ENCODE measurements at places on chromosomes 6 and 20.

DNA sequence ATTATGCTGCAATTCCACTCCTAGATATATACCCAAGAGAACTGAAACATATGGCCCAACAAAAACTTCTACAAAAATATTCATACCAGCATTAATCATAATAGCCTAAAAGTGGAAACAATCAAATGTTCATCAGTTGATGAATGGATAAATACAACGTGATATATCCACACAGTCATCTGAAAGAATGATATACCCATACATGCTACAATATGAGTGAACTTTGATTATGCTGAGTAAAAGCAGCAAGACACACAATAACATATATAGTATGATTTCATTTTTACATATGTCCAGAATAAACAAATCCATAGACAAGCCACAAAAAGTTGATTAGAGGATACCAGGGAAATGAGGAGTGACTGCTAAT is 30.7 kb downstream of the CDK19 start:
- DNase-seq: no peak

DNA sequence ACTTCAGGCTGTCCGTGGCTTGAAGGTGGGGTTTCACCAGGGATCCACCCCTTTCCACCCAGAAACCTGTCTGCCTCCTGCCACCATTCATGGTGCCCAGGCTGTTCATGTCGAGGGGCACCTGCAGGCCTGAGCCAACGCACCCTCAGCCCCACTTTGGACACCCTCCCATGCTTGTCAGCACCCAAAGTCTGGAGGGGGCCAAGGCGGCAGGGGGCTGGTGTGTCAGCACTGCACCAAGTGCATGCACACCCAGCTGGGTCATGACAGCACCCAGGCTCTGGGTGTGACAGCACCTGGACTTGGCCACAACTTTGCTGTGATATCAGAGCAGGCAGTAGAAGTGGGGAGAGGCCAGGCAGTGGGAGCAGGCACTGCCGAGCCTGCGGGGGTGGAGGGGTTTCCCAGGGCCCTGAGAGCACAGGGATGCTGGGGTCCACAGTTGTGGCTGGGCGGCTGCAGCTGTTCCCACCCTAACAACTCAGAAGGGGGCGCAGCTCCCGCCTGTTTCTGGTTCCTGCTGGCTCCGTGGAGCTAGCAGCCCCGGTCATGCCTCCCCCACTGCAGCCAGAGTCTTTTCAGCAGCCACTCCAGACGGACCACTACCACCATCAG is 33.3 kb upstream of the GRM4 start:
- no peak for DNase-seq

DNA sequence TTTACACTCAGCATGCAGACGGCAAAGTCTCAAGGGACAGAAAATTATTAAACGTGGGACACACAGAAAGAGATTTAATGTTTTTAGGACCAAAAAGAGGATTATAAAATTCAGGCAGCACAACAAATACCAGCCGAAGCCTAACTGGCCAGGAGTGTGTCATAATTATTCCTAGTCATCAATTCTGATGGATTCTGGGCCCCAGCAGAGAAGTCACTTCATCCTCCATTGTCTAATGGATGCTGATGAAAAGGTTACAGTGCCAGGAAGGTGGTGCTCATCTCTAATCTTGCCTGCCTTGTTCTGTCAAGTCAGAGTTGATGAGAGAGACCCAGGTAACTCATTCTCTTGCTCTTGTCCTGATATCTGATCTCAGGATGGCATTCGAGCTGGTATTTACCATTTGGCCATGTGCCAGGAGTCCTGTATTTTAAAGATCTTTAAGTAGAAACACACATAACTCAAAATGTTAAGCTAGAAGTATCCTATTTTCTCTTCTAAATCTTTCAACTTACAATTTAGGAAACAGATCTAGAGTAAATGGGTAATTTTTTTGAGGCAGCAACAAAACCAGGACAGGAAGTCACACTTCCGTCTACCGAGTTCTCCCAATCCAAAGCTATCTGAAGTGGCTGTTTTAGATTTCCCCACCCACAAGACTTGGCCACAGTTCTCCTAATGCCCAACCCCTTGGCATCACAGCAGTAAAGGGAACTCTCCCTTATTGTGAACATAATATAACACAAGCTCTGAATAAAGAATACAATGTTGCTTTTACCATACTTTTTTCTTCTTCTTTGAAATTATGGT is 50.0 kb downstream of the ADAT2 start:
- no peak for DNase-seq

DNA sequence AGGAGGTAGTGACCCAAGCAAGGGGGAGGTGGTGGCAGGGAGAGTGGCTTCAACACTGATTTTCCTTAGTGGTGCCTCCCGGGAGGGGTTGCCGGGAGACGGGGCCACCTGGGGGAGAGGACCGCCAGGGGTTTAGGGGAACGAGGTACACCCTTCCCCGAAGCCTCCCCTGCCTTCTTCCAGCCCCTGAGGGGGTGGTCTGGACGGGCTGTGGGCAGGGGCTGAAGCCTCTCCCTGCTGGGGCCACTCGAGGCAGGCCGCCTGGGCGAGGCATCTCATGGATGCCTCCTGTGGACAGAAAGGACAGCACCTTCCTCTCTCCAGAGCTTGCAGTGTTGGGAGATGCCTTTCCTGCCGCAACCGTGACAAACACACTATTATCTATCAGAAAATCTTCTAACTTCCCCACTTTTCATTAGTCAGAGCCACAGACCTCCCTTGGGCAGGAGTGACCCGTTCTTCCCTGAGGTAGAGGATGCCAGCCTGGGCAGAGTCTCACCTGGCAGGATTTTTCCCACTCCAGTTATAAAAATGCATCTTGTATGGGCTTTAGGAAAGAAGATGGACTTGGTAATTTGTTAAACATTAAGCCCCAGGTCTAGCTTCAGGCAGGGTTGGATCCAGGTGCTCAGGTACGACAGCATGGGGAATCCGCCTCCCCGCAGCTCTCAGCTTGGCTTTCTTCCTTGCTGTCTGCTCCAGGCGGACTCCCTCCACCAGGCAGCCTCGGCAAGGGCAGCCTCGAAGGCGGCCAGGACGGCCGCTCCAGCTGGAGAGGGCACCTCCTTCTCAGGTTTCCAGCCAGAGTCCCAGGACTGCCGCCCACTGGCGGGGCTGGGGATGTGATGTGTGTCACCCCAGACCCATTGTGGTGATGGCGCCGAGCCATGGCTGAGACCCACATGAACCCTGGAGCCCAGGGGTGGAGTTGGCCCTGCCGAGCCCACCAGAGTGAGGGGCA is 11.0 kb downstream of the HRH3 start:
- no peak for DNase-seq

DNA sequence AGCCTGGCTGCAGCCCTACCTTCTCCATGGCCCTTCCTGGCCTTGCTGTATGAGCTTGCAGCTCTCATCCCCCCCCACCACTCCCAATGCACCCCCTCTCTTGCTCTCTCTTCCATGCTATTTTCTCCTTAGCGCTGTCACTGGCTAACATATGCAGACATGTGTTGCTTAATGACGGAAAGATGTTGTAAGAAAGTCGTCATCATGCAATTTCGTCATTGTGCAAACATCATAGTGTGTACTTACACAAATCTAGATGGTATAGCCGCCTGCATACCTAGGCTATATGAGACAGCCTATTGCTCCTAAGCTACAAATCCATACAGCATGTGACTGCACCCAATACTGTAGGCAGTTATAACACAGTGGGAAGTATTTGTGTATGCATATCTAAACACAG is 27.0 kb downstream of the ANGPT4 start:
- DNase-seq: no peak

DNA sequence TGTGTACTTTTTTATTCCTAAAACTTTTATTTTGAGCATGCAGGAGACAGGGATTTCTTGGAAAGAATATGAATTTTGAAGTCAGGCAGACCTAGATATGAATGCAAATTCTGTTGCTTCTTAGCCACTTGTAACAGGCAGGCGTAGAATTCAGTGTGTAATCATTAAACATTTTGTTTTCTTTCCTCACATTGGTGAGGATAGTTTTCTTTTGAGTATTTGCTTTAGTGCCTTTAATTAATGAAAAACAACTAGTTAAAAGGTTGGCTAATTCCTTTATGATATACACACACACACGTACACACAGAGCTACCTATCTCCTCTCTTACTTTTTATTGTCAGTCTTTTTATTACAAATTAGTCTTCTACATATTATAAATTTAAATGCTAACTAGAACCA is 342.3 kb downstream of the CDKAL1 start:
- DNase-seq: no peak

GRCh38 chr6:87832025-87832825 is 130.2 kb upstream of the AKIRIN2 start:
- DNase-seq: peak; percentile 27

GRCh38 chr6:20117474-20117873 is 94.8 kb downstream of the MBOAT1 start:
- no peak for DNase-seq

GRCh38 chr20:45096781-45097180 is 4.1 kb downstream of the KCNS1 start:
- DNase-seq: no peak

GRCh38 chr6:69145062-69145461 is 510.0 kb downstream of the ADGRB3 start:
- DNase-seq: no peak

DNA sequence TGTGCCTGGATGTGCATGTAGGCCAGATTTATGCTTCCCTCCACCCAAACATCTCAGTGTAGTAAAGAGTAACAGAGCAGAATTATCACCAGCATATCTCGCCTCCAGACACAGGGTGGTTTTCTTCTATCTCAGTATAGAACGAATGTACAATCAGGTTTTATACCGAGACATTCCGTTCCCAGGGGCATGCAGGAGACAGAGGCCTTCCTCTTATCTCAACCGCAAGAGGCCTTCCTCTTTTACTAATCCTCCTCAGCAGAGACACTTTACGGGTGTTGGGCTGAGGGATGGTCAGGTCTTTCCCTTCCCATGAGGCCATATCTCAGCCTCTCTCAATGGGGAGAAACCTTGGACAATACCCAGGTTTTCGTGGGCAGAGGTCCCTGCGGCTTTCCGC is 36.4 kb upstream of the MC3R start:
- DNase-seq: no peak

GRCh38 chr20:45036044-45036755 is 64.7 kb downstream of the KCNS1 start:
- no peak for DNase-seq

DNA sequence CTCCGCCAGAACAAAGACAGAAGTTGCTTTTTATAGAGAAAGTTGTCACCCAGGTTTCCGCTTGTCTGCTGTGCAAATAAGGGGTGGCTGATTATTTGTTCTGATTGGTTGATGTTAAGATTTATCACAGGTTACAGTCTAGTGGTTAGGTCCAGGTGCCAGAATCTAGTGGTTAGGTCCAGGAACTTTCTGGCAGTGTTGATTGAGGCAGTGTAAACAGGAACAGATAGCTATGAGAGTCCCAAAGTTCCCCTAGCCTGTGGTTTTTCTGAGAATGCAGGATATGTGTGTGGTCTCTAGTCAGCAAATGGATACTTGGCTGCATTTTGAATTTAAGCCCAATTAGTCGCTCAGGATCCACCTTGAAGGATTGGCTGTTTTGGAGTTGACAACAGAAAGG is 148.0 kb downstream of the TMEM200A start:
- no peak for DNase-seq

GRCh38 chr20:50267041-50267865 is 76.6 kb downstream of the CEBPB start:
- DNase-seq: no peak

- DNase-seq: no peak
Measured at GRCh38 chr6:132819405-132820161, 5.2 kb downstream of the RPS12 start.

GRCh38 chr6:64729522-64729921 is 977.5 kb downstream of the EYS start:
- DNase-seq: no peak

DNA sequence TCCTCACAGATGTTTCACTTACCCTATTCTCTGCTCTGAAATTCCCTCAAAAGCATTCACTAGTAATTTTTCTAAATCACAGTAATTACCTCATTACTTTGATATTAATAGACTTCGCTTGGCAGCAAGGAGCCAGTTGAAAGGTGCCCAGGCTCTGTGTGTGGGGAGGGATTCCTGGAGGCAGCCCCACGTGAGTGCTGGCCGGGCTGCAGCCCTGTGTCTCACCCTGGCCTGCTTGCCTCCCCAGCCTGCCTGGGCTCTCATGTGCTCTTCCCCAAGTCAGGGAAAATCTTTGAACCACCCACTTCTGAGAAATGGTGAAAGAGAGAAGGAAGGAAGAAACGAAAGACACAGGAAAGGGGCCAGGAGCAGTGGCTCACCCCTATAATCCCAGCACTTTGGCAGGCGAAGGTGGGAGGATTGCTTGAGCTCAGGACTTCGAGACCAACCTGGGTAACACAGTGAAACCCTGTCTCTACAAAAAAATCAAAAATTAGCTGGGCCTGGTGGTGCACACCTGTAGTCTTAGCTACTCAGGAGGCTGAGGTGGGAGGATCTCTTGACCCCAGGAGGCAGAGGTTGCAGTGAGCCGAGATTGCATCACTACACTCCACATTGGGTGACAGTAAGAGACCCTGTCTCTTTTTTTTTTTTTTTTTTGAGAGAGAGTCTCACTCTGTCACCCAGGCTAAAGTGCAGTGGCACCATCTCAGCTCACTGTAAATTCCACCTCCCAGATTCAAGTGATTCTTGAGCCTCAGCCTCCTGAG is 20.0 kb upstream of the SNTA1 start:
- no peak for DNase-seq

GRCh38 chr20:40545478-40545877 is 143.6 kb downstream of the MAFB start:
- no peak for DNase-seq

DNA sequence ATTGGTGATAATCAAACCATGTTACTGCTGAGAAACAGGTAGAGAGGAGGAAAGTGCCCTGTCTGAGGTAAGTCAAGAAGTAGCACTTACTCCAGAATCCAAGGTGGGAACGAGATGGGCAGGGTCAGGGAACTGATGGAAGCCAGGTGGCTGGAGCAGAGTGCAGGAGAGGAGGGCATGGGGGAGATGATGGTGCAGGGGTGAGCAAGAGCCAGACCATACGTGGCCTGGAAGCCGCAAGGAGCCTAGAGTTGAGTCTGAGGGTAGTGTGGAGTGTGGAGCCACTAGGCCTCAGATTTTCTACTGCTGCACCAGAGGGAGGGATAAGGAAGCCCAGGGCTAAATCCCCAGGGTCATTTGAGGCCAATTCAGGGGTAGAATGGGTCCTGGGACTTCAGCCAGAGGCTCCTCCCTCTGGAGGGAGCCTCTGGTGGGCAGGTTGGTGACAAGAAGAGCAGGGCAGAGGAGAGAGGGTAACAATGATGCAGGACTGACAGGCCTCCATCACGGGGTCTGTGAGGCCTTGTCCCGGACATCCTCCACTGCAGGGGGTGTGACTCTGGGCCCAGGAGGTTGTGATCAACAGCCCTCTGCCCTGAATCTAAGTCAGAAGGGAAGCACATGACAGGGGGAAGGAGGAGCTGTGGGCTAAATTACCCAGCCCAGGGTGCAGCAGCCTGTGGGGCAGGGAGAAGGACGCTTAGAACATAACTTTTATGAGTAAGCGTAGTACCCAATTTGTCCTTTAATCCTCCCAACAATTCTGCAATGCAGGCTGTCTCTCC is 28.7 kb downstream of the COX4I2 start:
- DNase-seq: no peak

- DNase-seq: no peak
Measured at GRCh38 chr20:63273635-63274380, 1.2 kb downstream of the ARFGAP1 start.

- no peak for DNase-seq
Measured at GRCh38 chr20:17654649-17655285, 27.3 kb downstream of the RRBP1 start.
